Kidney glomerular epithelial cell (primary cell): ENCODE measurements at places on chromosomes 16 and 17.

GRCh38 chr16:66889622-66890021, 9.3 kb downstream of the PDP2 start:
- no peak for DNase-seq

DNA sequence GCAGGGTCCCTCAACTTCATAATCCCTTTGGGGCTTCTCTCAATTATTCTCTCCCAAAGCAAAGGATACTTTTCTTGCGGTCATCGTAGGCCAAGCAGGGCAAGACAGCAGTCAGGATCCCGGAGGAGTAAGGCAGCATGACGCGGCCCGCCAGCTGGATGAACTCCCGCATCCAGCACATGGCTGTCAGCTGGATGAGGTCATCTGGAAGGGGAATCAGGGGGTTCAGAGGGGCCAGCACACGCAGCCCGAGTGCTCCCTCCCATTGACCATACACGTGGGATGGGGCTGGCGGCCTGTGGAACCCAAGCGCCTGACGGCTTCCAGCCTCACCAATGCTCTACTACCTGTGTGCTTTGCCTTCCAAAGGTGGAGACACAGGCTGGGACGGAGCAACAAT, 19.2 kb downstream of the VAC14 start:
- no peak for DNase-seq

DNA sequence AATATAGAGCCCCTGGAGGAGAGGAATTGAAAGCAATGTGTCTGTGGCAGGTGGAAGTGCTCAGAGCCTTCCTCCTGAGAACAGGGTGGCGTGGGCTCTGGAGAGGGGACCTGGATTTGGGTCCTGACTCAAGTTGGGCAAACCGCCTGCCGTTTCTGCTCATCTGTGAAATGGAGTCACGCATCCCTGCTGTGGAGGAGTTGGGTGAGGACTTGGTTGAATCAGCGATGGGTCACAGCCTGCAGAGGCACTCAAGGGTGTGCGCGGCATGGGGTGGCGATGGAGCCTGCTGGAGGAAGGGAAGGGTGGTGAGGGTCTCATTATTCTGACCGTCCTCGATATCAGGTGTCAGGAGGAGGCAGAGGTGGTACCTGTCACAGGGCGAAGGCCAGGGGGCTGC, 3.1 kb downstream of the ADAD2 start:
- DNase-seq, result peak; percentile 2

DNA sequence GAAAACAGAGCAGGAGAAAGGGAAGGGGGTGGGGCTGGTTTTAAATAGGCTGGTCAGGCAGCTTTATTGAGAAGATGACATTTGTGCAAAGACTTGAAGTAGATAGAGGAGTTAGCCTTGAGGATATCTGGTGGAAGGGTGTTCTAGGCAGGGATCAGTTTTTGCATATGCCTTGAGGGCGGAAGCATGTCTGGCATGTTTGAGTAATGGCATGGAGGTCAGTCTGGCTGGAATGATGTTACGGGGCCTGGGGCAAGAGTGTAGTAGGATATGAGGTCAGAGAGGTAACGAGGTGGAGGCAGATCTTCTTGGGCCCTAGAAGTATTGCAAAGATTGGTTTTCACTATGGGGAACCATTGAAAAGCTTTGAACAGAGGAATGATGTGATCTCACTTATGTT, 4.8 kb downstream of the RABEP1 start:
- no peak for DNase-seq

DNA sequence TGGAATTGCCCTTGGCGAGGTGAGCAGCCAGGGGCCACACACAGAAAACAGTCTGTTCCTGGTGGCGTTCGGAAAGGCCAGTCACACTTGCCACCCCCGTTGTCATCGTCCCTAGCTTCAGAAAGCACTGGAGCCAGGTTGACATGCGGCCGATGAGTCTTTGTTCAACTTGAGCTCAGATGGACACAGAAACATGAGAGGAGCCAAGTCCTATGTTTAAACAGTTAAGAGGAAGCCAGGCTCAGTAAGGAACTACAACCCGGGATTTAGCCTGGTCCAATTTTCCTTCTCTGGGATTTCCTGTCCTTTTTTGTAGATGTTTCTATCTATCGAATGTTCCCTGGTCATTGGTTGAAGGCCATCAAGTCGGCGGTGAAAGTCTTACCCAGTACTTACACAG, 19.5 kb downstream of the SALL1 start:
- DNase-seq, result no peak

DNA sequence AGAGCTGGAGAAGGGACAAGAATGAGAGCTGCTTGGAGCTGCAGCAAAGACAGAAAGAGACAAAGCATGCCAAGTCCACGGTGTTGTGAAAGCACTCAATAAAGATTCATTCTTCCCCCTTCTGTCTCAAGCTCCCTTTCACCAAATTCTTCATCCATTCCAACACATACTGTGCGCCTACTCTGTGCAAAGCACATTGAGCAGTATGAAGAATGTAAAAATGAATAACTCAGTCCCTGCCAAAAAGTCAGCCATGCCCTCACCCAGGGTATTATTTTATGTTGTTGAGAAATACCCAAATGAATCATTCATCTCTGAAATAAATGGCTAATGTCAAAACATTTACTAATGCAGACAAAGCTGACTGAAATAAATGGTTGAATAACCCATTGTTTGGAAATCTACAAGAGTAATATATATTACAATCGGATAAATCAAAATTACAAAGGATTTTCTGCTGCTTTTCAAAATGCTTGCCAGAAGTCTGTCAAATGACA, 282.9 kb upstream of the IRX5 start:
- DNase-seq, result no peak

GRCh38 chr17:49552070-49552751, 23.5 kb upstream of the NXPH3 start:
- DNase-seq, result no peak

- no peak for DNase-seq
Observed at GRCh38 chr17:80750263-80750662, 205.6 kb downstream of the RPTOR start.

DNA sequence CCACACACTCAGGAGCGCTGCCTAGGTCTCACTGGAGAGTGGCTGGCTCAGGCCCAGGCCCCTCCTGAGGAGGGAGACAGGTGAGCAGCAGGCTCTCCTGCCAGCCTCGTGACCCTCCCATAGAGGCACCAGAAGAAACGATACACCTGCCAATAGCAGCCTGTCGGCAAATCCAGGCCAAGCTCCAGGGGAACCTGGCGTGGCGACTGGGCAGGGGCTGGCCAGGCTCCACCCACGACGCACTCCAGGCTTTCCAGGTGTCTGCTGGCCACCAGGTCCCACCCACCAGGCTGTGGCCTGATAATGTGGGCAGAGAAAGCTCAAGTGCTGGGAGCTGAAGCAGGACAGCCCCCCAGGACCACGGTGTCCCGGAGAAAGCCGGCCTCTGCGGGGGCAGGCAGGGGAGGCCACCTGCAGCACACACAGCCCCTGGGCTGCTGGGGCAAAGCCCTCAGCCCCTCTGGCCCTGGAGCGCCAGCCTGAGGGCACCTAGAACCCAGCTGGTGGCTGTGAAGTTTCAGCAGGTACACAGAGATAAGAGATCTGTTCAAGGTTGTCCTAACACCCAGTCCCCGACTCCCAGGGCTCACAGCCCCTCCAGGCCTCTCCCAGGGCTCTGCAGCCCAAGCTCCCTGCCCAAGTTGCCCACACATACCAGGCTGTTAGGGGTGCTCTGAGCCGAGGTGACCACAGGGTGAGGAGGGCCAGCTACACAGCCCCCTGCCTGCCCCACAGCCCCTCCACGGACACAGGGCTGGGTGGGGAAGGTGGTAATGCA, 2.4 kb downstream of the PGAP6 start:
- DNase-seq, result no peak

- peak; percentile 47 for DNase-seq
Observed at GRCh38 chr16:84084570-84085270, 32.0 kb downstream of the MBTPS1 start.

DNA sequence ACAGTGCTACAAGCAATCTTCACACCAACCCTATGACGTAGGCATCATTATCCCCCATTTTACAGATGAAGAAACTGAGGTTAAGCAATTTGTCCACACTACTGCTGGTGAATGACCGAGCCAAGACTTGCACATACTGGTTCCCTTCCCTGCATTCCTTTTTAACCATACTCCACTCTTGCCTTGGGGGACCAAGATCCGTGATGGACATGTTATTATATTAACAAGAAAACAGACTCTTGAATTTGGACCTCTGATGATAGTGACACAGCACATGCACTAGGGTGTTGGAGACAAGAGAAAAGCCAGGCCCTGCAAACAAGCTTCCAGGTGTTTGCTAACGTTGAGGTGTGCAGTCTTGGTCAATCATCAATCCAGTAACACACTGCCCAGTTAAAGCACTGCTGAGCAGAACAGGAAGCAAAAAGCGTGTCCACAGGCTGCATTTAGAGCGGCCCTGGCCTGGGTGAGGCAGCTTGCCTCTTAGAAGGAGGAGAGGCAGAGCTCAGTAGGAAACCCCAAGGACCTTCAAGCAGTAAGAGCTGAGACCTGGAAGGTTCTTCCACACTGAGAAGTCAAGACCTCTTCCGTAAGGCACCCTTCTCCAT, 36.7 kb downstream of the HNF1B start:
- peak; percentile 60 for DNase-seq

DNA sequence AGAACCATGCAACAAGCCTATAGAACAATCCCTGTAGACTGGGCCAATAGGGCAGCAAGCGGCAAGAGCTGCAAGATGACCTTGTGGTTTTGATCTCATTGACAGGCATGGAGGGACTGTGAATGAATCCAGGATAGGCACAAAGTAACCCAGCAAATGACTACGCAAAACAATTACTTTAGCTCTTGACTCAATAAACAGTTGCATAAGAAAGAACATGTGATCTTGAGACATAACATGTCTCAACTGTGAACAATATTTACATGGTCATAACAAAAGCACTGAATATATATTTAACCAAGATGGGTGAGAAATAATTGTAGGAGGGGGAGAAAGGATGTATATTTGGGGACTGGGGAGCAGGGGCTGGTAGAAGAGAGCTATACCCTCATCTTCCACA, 313.7 kb upstream of the CDH5 start:
- no peak for DNase-seq

GRCh38 chr17:67436233-67436632, 59.2 kb downstream of the PITPNC1 start:
- no peak for DNase-seq

DNA sequence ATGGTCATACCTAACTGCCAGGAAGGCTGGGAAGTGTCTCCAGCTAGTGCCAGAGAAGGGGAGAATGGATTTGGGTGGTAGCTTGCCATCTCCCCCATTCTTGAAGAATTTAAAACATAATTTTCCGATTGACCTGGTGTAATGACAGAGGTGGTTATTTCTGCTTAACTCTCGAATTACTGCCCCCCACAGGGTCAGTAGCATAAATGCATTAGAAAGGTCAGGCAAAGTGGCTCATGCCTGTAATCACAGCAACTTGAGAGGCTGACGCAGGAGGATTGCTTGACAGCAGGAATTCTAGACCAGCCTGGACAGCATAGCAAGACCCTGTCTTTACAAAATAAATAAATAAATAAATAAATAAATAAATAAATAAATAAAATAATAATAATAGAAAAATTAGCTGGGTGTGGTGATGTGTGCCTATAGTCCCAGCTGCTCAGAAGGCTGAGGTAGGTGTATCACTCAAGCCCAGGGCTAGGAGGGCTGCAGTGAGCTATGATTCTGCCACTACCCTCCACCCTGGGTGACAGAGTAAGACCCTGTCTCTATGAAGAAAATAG, 27.5 kb downstream of the TMC7 start:
- DNase-seq, result no peak

- no peak for DNase-seq
Observed at GRCh38 chr17:74858672-74859458, 820 bp downstream of the GRIN2C start.

DNA sequence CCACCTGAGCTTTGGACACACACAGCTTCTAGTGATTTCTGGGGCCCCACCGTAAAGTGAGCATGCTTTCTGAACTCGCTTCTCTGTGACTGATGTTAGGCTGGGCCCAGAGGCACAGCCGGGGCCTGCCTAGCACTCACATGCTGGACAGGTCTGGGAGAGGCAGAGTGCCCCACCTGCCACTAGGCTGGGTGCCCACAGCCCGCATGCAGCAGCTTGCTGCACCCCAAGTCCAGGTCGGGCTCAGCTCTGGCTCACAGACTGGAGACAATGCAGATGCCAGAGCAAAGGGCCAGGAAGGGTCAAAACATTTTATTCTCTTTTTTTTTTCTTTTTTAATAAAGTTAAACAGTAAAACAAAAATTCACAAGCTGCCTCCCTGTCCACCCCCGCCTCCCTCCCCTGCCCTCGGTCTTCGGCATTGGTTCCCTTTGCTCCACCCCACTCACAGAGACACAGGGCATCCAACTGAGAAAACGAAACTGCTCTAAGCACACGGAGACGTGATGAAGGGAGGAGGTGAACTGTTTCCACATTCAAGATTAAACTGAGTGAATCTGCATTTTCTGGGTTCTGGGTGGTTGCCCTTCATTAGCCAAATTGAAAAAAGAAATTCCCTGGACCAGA, 9.7 kb downstream of the CNP start:
- DNase-seq, result peak; percentile 28

GRCh38 chr16:10121897-10122425, 60.3 kb downstream of the GRIN2A start:
- peak; percentile 42 for DNase-seq
